ENCODE measurements at places on chromosomes 2 and 18.

GRCh38 chr2:202965810-202966460 is 48.7 kb upstream of the NBEAL1 start:
- DNase-seq, result peak; percentile 41

DNA sequence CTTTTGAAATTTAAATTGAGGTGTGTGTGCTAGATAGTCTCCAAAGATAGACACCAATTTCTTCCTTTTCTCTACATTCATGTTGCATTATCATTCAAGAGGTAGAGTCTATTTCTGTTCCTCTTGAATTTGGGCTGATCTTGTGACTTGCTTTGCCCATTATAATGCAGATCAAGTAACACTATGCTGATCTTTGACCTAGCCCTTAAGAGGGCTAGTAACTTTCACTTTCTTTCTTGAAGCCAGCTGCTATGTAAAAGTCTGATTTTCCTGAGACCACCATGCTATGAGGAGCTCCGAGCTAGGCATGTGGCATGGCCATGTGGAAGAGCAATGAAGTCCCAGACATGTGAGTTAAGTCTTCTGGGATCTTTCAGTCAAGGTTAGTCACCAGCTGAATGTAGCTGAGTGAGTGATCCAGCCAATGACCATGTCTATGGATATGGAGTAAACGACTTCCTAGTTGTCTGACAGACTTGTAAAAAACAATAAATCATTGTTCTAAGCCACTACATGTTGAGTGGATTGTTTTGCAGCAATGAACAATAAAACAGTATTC is 189.4 kb upstream of the CWC22 start:
- DNase-seq, result no peak

- no peak for DNase-seq
These were observed 211.6 kb downstream of the ZNF521 start for GRCh38 chr18:25140124-25140961.

GRCh38 chr2:126802316-126802715 is 96.4 kb upstream of the TEX51 start:
- no peak for DNase-seq

DNA sequence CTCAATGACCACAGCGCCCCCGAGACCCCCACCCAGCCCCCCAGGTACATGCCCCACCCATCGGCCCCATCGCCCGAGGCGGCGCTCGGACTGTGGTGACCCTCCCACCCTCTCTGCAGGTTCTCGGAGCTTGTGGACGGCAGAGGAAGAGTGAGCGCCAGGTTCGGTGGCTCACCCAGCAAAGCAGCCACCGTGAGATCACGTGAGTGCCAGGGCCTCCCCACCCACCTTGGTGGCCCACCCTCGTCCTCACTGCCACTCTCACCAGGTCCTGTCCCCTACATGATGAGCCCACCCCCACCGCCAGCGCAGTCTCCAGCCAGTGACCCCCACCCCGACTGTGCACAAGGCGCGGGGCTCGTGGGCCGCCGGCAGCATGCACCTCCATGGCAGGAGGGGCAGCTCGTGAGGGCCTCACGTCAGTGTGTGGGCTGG is 30.4 kb downstream of the MTERF4 start:
- no peak for DNase-seq

DNA sequence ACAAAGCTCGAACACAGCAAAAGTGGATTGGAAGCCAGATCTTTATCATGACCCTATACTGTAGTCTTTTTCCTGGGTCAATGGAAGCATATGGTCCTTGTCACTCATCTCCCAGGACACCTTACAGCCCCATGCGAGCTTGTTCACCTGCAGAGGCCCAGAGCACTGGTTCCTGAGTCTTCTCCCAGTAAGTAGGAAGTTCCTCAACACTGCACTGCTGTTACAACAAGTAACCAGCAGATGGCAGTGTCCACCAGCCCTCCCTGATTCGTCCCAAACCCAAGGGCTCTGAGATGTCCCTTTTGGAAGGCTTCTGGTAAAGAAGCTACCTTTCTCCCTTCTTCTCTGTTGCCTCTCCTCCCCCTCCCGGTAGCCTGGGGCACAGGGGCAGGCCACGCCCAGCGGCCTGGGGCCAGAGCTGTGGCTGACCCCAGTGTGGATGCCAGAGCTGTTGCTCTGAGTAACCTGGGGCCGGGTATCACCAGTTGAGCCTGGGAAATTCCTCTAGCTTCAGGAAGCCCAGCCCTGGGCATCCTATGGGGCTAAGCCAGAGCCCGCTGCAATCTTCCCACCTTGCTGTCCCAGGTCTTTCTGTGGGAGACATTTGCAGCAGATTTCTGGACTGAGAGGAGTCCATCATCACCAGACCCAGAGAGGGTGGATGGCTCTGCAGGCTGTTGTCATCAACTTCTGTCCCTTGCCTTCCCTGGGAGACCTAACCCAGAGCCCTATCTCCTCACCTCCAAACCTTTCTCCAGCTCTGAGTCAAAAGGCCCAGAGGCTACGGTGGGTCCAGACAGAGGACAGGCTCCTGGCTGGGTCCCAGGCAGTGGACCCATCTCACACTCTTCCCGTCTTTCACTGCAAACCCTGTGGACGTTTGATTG is 5.3 kb upstream of the GDF7 start:
- peak; percentile 74 for DNase-seq

DNA sequence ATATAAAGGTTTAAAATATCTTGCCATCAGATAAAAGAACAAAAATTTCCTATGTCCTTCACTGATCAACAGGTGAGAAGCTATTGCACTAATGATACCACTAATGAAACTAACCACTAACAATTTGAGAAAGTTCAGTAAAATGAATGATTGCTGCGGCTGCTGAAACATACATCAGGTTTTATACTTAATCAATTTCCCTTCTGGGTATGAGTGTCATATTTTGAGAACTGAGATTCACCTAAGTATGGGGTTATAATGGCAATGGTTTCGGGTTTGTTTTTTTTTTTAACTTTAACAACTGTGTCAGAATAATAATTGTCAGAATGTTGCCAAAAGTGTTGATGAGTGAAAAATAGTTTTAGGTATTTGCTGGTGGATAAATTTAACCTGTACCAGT is 151.3 kb upstream of the SLC39A10 start:
- no peak for DNase-seq

- DNase-seq, result no peak
These were observed 70.6 kb downstream of the NRP2 start for GRCh38 chr2:205752924-205753323.

DNA sequence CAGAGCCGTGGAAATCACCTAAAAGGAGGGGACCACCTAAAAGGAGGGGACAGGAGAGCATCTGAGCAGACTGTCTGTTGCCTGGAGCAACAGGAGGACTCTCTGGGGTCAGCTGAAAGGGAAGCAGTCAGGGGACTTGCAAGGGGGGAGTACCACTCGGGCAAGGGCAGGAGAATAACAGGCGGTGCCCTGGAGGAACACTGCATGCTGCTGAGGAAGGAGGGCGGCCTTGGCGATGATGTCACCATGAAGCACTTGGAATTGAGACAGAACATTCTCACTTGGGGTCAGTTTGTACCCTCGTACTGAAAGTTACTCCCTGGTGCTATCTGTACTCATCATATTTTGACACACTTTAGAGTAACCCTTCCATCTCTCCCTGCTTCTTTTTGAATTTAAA is 18.4 kb downstream of the SIX3 start:
- DNase-seq, result no peak

GRCh38 chr2:103265521-103265920 is 503.7 kb downstream of the TMEM182 start:
- no peak for DNase-seq

DNA sequence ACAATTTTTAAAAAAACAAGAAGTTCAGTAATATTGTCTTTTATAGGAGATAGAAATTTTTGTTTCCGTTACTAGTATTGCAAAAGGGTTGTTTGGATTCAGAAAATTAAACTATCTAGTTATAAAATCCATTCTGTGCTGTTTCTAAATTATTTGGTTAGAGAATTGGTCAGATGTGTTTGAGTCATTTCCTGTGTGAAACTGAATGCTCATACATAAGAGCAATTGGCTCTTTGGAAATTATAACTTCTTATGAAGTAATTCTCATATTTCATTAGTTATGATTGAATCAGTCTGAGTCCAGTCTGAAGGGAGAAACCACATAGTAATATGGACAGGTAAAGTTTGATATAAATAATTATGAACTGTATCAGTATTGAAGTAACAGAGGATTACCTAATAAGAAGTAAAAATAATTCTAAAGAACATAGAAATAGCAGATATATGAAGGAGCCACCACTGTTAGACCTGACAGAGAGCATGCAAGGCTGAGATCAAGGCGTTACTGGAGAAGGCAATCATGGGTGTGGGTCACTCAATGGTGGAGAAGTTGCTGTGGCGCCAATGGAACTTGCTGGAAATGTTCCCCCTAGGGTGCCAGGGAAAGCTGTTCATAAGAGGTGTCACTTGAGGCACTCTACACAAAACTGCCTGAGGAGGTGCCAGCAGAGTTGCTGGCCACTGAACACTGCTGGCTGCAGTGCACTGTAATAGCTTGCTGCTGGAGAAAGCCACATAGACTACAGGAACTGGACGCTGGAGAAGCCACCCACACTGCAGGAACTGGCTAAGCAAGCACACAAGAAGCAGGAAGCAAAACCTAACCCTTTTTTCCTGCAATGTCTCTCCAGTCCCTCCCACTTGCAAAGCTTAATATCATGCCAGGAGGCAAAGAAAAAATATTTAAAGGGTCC is 18.0 kb upstream of the FAP start:
- DNase-seq, result peak; percentile 17

GRCh38 chr2:120469426-120469825 is 123.5 kb downstream of the INHBB start:
- no peak for DNase-seq

DNA sequence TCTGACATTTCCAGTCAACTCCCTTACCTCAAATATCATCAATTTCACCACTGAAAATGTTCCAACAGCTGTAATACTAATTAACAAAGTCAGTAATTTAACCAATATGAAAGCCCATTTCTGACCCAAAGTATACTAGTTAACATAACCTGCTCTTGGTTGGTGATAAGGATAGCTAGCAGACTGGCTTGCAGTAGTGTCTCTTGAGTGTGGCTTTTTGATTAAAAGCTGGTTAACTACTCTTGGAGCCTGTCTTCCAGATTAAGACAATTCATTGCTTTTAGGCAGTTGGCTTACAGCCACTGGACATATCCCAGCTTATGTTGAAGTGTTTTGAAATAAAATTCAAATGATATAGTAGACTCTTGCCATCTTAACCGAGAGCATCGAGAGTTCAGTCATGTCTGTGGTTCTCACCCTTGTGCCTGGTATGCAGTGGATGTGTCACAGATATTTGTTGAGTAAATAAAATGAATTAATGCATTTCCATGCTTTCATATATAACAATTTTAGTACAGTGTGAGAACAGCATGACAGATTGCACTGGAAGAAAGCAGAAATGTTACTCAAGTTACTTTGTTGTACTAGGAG is 158.1 kb downstream of the TANC1 start:
- no peak for DNase-seq

GRCh38 chr2:148813603-148814065 is 61.4 kb upstream of the KIF5C start:
- DNase-seq, result peak; percentile 88

- no peak for DNase-seq
These were observed 9.0 kb downstream of the MALL start for GRCh38 chr2:110106642-110107041.

- no peak for DNase-seq
These were observed 22.8 kb upstream of the EMILIN2 start for GRCh38 chr18:2823966-2824365.

GRCh38 chr2:170984079-170984478 is 55.0 kb downstream of the GORASP2 start:
- DNase-seq, result no peak

- DNase-seq, result no peak
These were observed 398.0 kb upstream of the CDH20 start for GRCh38 chr18:60935041-60935910.

- peak; percentile 79 for DNase-seq
These were observed 4.4 kb upstream of the RMC1 start for GRCh38 chr18:23498877-23499276.

DNA sequence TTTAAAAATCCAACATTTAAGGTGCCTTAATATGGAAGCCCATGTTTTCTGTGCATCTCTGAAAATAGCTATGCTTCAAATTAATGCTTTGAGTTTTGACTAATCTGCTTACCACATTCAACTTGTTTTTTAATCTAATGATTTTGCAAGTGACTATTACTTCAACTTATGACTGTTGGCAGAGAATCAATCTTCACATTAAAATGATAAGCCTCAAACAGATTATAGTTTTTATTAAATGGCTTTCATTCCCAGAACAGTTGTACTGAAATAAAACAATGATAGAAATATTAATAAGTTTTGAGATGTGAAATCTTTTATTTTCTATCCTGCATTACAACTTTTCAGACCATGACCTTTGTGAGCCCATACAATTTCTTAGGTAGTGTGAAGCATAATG is 347.5 kb downstream of the ZNF804A start:
- no peak for DNase-seq

GRCh38 chr2:33144243-33144642 is 197.5 kb downstream of the LTBP1 start:
- no peak for DNase-seq

DNA sequence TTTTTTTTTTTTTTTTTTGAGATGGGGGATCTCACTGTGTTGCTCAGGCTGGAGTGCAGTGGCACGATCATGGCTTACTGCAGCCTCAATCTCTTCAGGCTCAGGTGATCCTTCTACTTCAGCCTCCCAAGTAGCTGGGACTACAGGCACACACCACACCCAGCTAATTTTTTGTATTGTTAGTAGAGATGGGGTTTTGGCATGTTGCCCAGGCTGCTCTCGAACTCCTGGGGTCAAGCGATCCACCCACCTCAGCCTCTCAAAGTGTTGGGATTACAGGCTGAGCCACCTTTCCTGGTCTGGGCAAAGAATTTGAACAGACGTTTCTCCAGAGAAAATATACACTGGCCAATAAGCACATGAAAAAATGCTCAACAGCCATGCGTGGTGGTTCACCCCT is 2.9 kb upstream of the SNRNP200 start:
- DNase-seq, result no peak

DNA sequence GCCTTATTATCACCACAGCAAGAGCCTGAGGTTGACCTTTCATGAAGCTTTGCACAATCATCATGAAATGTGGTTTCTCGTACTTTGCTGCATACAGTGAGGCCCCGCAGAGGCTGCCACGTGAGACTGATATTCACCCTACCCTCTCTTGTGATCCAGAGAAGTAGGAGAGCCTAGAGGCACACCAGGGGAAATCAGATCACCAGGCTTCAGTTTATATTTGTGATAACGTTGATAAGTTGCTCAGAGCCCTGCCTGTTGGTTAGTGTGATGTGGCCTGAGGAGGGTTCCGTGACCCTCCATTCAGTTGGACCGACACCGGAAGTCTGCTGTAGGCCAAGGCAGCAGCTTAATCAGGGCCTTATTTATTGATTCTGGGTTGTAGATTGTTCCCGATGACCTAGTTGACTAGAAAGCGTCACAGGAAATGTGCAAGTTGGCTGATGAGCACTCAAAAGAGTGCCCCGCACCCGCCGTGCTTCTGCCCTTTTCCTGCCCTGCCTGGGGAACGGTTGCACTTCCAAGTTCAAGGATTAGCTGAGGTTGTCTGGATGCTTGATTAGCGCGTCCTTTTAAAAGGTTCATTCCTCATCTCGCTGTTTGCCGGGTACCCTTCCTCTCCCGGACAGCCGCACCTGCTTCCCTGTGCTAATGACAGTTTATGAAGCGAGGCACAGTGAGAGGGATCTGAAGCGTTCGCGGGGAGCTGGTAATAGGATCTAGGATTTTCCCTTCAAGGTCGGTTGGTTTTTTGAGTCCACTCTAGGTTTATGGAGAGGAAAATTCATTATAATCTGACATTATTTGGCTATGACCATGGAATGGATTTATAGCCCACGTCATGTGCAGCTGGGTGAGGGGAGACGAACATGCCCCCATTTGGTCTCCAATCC is 146.4 kb downstream of the SH3RF3 start:
- no peak for DNase-seq

GRCh38 chr2:9222239-9222892 is 15.8 kb downstream of the ASAP2 start:
- DNase-seq, result no peak

All from activated CD4-positive, alpha-beta memory T cell treated with anti-CD3 and anti-CD28 coated beads, Interleukin-2, amount 10 ng/mL, durations not matched to agents 7 days and 5 days (primary cell).